ENCODE measurements at places on chromosomes 5 and 9.

GRCh38 chr5:39478863-39479262 lies 54.1 kb upstream of the DAB2 start:
- no peak for DNase-seq

DNA sequence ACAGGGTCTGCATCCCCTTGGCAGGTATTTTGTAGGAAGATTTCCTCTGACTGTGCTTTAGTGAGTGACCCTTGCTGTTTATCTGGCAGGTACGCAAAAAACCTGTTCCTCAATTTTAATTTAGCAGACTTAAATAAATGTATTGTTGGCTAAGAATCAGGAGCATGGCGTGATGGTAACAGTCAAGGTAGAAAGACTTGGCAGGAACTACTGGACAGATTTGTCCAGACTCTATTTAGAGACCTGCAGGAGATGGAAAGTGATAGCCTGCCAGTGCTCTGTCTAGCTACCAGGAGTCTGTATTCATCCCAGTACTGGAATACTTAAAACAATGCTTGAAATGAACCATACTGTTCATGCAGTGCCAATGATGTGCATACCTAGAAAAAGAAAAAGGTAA lies 78.8 kb upstream of the MAST4 start:
- no peak for DNase-seq

DNA sequence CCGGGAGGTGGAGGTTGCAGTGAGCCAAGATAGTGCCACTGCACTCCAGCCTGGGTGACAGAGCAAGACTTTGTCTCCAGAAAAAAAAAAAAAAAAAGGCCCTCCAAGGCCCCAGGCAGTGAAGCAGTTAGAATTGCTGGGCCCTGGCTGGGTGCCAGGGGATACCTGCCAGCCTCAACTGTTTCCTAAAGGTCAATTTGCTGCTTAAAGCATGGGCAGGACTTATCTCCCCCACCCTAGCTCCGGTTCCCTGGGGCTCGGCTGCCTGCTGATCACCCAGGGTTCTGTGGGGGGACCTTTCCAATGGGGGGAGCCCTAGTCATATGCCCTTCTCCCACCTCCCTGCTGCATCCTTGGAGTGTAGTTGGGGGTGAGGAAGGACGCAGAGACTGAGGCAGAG lies 25.7 kb downstream of the NCS1 start:
- no peak for DNase-seq

DNA sequence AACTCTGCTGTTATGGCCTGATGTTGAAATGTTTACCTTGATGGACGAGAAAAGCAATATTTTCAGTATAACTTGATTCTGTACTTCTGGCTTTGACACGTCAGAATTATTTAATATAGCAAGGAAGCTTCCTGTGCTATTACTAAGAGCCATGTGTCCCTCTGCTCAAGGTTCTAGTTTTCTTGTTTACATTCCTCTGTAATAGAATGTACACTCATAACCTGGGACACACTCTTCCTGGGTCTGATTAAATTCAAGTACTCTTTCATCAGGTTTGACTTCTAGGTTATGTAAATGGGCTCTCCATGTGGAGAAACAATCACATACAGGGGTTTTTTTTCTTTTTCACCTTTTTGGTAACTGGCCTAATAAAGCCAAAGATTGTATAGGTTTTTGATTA lies 33.1 kb downstream of the GTF3C4 start:
- DNase-seq, result no peak

DNA sequence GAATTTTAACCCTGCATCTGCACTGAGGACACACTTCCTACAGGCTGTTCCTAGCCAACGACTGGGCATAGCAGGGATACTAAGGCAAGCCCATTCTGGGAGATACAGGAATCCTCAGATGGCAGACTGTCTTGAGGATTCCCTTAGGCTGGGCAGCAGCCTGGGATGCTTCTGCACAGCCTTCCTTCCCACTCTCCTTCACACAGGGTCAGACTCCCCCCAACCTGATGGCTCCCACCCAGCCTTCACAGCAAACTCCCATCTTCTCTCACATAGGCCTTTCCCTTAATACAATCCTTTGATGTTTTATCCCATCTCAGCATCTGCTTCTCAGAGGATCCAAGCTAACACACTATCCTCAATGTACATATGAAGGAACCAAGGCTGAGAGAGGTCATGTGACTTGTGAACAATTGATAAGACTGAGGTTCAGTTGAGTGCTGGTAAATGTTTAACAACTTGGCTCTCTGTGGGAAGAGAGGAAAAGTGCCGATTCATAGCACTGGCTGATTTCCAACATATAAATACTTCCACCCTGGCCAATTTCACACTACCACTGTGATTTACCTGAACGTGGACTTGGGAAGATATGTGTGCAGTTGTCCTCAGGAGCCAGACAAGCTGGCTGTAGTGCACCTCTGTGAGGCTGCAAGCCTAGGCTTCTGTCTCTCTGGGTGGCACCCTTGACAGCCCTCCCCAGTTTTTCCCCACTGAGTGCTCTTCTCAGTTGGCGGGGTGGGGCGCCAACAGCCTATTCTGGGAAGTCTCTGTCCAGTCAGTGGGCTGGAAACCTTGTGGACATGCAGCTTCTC lies 120.2 kb upstream of the TRIM32 start:
- no peak for DNase-seq

- no peak for DNase-seq
Measured at GRCh38 chr5:121462441-121462840, 389.2 kb upstream of the FTMT start.

DNA sequence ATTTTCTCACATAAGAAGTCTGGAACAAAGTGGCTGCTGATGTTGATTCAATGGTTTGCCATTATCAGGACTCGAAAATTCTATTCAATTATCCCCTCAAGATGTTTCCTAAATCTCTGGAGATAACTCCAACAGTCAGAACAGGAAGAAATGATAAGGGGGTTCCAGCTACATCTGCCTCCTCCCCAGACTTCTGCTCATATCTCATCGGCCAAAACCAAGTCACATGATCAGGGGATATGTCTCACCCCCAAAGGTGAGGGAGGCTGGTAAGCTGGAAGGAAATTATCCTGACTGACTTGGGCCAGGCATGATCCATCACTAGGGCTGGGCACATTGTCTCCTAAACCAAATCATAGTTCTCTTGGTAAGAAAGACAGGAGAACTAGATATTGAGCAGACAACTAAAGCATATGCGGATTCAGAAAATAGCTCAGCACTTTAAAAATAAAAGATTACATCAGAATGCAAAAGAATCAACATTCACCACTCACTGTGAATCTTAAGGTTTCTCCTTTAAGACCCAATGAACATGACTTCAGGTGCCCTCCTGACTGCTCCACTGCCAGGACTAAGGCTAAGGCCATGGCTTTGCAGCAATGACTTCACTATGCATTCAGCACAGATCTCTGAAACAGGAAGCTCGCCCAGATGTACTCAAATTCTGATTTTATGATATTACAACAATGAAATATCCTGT lies 306.3 kb downstream of the ENC1 start:
- DNase-seq, result no peak

- no peak for DNase-seq
Measured at GRCh38 chr5:140365282-140365681, 5.3 kb downstream of the SLC4A9 start.

GRCh38 chr9:133460405-133461175 lies 812 bp downstream of the CACFD1 start:
- no peak for DNase-seq

GRCh38 chr5:66015196-66015960 lies 89.0 kb downstream of the ERBIN start:
- DNase-seq, result no peak

DNA sequence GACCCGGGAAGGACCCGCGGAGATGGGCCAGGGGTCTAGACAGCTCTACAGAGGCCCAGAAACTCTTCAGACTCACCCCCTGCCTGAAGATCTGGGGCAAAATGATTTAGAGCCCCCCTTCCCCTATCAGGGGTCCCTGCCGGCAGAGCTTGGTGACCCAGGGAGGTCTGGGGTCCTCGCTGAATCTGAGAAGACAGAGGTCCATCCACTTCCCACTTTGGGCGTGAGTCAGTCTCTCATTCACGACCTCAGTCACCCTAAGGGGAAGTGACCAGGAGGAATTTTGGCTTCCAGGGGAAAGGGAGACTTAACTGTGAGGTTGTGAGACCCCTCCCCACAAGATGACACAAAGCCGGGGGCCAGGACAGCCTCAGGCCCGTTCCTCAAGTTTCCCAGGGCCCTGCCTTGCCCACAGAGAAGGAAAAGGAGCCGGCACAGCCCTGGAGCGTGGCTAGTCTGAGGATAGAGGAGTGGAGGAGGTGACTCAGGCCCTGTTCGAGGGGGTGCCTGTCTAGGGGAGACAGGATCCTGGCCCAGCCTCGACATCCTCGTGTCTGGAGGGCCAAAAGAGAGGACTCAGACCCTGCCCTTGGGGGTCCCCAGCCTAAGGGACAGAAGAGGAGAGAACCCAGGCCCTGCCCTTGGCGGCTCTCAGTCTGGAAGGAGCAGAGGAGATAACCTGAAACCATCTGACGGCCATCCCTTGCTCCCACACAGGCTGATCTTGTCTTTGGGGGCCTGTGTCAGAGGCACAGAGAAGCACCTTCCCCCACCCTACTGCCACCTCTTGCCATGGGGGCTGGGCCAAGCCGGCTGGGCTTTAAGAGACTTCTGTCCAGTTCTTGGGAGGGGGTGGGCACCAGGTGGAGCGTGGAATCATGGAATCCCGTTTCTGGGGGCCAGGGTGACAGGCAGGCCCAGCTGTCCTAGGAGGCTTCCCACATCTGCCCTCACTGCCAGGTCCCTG lies 889 bp downstream of the PDLIM4 start:
- no peak for DNase-seq

DNA sequence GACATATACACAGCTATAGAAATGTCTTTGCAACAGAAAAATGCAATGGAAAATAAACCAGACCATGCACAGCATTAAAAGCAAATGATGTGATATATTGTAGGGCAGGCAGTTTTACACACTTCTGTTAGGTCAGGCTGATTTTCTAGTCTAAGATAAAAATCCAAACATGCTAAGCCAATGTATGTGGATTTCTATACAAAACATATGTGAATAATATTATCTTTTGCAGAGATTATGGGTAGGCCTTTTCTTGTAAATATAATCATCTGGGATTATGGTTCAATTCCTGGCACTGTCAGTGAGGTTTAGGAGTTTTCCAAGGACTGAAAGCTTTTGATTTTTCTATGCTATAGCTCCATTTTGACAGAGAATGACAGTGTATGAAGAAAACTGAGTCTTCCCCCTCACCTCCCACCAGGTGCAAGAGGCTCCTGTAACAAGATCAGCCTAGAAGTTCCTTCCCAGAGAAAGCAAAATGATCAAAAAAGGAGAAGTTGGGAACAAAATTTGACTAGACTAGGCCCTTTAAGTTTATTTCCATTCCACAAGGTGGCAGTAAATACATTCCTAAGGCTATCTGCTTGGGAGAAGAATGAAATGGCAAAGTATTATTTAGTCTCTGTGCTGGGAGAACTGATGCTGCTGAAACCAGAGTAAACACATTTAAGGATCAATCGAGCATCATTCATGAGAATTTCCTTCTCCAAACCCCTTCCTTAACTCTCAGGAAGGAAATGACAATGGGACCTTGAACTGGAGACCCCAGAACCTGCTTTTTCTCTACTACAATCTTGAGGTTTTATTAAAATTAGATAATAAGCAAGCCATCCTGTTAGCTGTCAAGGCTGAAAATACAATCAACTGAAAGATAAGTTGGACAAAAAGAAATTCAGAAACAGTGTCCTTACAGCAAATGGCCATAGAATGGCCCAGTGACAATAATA lies 133.0 kb upstream of the TUT7 start:
- peak; percentile 13 for DNase-seq

DNA sequence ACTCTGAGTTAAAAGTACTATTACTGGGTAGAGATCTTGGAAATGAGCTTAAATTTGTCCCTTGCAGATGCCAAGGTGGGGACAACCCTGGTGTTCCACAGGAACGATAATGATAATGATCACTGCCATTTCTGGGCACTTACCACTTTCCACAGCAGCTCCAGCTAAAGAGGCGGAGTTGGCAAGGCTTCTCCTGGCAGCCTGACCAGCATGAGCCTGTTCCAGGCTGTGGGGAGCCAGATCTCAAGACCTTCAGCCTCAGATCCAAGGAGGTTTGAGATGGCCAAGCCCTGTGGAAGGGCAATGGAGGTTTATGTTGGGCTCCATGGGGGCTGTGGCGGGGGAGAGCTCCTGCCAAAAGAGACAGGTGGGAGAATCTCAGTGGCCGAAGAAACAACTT lies 244.9 kb upstream of the MVB12B start:
- DNase-seq, result no peak

DNA sequence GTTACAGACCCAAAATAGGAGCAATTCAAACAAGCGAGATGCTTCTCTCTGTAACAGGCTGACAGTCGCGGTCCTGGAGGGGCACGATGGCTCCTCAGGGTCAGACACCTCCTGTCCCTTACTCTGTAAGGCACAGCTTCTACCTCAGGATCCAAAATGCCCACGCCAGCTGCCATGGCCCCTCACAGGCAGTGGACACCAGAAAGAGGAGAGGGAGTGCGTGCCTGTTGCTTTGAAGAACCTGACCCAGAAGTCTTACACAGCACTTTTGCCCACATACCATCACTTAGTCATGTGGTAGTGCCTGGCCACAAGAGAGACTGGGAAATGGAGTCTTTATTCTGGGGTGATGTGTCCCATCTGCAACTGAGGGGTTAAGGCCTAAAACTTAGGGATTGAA lies 11.6 kb upstream of the ABL1 start:
- DNase-seq, result no peak

- no peak for DNase-seq
Measured at GRCh38 chr5:26339576-26339975, 698.8 kb downstream of the CDH9 start.

GRCh38 chr5:94544031-94544650 lies 74.3 kb downstream of the KIAA0825 start:
- peak; percentile 56 for DNase-seq

- DNase-seq, result no peak
Measured at GRCh38 chr9:21681641-21682040, 120.8 kb upstream of the MTAP start.

DNA sequence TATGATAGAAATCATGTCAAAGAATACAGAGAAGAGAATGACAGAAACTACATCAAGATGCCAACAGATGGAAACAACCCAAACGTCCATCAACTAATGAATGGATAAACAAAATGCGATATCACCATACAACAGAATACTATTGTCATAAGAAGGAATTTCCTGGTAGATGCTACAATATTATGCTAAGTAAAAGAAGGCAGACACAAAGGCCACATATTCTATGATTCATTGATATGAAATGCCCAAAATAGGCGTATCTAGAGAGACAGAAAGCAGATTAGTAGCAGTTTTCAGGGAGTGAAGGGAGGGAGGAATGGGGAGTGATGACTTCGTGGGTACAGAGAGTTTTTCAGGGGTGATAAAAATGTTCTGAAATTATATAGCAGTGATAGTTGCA lies 58.3 kb upstream of the AKNA start:
- no peak for DNase-seq

- no peak for DNase-seq
Measured at GRCh38 chr9:88628114-88628513, 93.1 kb downstream of the NXNL2 start.

DNA sequence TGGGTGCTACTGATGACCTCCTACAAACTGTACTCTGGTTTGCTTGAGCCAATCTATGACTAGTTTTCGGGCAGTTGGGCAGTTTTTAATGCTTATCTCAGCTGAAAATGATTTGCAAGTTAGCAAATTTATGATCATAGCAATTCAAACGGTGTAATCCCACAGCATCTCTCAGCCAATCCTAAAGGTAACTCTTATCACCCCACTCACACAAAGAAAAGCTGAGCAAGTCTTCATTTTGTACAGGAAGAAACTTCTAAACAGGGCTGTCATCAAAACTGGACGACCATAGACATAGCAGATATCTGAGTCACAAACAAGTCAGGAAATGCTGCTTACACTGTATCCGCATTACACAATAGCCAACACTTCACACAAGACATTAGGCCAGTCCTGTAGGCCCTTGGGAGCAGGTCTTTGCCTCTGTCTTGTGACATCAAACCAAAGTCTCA lies 2.6 kb upstream of the ENC1 start:
- peak; percentile 43 for DNase-seq

GRCh38 chr9:128552744-128553440 lies 505 bp downstream of the SPTAN1 start:
- DNase-seq, result no peak

All from SIG-M5 (cell line).